Foreskin keratinocyte (primary cell): ENCODE measurements at places on chromosomes 4 and X. TPM values are rescaled to one million over a fixed set of nuclear protein-coding genes. Genes with fewer than 3 reads are reported as not detected.

GRCh38 chr4:164402554-164402953, 351.4 kb upstream of the SMIM31 start:
- DNase-seq = no peak

GRCh38 chrX:37640142-37640541, 45.4 kb upstream of the XK start:
- no peak for DNase-seq

- DNase-seq = no peak
Measured at GRCh38 chr4:112951362-112952312, 97.8 kb upstream of the ANK2 start.

Gene CFAP47
- polyA plus RNA-seq = not detected in 2 replicates

GRCh38 chrX:102126863-102127262, 1.4 kb downstream of the TCEAL2 start:
- no peak for DNase-seq

DNA sequence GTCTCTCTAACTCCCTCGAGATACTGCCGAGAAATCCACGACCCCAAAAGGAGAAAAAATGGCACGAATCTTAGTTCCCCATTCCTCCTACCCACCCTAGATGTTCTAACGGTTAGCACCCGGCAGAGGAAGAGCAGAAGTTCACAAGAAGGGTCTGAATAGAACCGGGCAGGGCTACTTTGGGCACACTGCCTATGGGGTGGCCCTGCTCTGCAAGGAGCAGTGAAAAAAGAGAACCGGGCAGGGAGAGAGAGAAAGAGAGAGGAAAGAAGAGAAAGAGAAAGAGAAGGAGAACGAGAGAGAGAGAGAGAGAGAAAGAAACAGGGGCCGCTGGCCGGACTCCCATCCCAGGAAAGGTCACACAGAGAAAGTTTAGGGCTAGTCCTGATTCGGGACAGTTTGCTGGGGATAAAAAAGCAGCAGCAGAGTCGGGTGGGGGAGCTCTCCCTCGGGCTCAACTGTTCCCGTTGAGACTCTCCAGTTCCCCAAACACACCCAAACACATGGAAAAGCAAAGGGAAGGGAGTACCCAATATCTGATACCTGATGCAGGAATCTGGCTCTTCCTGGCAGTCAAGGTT, 468 bp downstream of the GLA start:
- DNase-seq = no peak

GRCh38 chr4:161952382-161952781, 211.4 kb downstream of the FSTL5 start:
- no peak for DNase-seq

DNA sequence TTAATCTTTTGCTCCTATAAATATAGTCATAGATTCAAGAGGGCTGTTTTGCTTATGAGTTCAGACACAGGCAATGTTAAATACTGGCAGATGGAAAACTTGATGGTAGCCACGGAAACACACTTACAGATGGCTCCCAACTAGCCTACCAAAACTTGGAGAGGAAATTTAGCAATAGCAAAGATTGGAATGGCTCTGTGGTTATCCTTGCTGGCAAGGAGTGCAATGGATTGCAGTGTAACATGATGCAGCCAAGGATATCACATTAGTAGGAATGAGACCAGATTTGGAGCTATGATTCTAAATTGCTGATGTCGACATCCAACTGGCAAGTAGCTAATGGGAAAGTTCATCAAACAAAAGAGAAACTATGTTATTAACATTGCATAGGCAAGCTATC, 791.0 kb upstream of the DIAPH2 start:
- DNase-seq = no peak

GRCh38 chrX:118530219-118530911, 34.8 kb downstream of the DOCK11 start:
- no peak for DNase-seq

GRCh38 chr4:79653871-79654270, 245.8 kb upstream of the GK2 start:
- DNase-seq = no peak

DNA sequence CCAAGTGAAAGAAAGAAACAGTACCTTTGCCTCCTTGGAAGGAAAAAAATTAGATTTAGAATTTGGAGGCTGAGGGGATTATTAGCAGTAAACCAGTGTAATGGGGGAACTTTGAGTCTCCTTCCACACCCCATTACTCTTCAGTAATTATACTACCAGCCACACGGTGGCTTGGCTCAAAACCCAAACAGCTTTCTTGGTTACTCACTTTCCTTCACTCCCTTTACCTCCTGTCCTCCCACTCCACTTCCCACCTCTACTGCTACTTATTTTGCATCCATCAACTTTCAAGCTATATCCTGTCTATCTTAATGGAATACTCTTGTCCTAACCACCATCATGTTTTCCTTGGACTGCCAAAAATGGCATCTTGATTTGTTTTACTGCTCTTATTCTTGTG, 310.6 kb upstream of the AADAT start:
- DNase-seq = no peak

DNA sequence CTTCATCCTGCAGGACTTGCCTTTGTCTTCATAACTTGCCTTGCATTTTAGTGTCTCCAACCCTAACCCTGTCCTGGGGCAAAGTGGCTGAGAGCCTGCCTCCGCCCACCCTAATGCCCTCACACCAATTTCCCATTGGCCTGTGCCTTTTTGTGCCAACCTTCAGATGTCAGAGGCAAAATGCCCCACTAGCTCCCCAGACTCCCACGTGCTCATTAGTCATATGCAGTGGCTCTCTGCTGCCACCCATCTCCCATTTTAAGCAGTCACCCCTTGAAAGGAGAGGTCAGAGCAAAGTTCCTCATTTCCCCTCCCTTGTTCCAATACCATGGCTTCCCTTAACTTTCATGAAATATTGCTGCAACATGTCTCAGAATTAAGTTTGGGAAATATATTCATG, 74.8 kb upstream of the PASD1 start:
- no peak for DNase-seq
